ENCODE measurements at places on chromosomes 7 and 10.

DNA sequence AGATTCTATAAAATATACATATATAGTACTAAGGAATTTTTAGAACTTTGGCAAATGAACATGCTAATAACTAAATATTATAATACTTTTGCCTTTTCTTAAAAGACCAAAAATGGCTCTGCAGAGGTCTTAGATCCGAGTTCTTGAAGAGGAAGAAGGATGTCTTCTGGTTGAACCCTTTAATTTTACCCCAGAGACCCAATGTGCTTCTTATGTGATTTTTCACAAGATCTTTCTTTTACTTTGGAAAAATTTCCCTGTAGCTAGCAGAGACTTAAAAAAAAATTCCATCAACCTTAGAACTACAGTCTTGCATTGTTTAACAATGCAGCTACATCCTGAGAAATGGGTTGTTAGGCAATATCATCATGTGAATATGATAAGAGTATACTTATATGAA is 663.2 kb downstream of the PARD3 start:
- no peak for DNase-seq

GRCh38 chr10:17476073-17476472 is 21.7 kb upstream of the ST8SIA6 start:
- no peak for DNase-seq

DNA sequence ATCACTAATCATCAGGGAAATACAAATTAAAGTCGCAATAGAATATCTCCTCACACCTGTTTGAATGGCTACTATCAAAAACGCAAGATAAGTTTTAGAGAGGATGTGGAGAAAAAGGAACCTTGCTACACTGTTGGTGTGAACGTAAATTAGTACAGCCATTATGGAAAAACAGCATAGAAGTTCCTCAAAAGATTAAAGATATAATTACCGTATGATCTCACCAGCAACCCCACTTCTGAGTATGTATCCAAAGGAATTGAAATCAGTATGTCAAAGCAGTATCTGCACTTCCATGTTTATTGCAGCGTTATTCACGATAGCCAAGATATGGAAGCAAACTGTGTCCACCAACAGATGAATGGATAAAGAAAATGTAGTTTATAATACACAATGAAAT is 164.4 kb downstream of the ZNF365 start:
- DNase-seq: no peak

DNA sequence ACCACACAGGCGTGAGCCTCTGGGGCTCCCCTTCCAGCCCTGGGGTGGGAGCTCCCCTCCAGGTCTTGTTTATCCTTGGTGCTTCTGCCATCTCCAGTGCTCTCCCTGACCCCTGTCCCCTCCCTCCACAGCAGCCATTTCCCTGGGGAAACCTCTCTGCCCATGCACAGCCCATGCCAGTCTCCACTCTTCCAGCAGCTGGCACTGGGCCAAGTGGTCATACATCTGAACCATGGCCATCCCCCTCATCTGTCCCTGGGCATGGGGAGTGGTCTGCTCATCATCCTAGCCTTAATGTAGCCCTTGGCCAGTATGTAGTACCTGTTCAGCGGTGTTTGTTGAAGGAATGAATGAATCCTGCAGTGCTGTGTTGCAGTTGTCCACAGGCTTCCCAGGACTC is 172.4 kb upstream of the ZNF32 start:
- no peak for DNase-seq

DNA sequence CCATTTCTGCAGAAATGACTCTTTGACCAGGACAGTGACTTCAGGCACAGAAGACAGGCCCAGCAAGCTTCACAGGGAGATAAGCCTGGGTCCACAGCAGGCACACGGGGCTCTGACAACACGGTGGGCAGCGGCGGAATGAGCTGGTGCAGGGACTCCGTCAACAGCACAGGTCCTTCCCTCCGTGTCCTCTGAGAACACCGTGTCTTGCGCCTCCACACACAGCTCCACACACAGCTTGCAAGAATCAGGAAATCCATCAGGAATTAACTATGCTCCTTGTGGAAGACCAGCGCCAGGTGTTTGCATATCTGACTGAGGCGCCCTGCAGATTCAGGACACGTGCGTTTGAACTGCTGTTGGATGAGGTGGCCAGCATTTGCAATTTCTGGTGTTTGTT is 39.6 kb downstream of the TCERG1L start:
- DNase-seq: no peak

GRCh38 chr10:71746344-71747037 is 26.8 kb downstream of the VSIR start:
- DNase-seq: no peak

DNA sequence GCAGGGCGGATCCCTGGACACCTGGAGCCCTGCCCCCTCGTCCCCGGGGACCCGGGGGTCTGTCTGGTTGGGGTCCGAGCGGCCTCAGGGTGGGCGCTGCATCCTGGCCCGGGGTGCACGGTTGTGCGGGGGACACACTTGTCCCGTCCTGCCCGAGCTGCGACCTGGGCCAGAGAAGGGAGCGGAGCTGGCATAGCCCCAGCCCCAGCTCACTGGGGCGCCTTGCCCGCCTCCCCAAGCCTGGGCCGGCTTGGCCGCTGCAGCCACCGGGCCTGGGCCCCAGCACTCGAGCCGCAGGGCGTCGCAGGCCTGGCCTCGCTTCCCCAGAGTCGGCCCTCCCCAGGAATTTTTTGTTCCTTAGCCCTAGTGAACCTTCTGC is 54.5 kb downstream of the GLRX3 start:
- no peak for DNase-seq

DNA sequence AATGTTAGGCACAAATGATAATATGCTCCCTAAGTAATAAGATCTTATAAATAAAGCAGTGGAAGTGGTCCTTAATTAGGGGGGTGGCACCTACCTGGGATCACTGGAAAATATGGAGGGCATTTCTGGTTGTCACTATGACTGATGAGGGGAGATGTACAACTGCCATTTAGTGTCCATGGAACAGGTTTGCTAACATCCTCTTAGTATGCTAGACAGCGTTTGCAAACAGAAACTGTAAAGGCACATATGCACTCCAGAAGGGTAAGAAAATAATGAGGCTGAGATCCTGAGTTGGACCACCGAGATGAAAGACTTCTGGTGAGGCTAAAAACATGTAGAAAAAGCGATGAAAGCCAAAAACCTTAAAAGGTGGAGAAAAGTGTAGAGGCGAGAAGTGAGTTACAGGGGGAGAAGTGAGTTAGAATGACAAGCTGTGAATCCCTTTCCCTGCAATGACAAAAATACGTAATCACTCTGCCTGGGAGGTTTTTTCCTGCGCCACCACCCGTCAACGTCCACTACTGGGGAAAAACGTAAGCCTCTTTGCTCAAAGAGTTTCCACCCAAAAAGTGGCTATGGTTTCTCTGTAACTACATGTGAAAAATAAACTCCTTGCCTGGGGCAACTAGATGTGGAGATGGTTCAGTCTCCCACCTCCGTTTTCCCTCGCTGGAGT is 767 bp downstream of the KRIT1 start:
- no peak for DNase-seq

DNA sequence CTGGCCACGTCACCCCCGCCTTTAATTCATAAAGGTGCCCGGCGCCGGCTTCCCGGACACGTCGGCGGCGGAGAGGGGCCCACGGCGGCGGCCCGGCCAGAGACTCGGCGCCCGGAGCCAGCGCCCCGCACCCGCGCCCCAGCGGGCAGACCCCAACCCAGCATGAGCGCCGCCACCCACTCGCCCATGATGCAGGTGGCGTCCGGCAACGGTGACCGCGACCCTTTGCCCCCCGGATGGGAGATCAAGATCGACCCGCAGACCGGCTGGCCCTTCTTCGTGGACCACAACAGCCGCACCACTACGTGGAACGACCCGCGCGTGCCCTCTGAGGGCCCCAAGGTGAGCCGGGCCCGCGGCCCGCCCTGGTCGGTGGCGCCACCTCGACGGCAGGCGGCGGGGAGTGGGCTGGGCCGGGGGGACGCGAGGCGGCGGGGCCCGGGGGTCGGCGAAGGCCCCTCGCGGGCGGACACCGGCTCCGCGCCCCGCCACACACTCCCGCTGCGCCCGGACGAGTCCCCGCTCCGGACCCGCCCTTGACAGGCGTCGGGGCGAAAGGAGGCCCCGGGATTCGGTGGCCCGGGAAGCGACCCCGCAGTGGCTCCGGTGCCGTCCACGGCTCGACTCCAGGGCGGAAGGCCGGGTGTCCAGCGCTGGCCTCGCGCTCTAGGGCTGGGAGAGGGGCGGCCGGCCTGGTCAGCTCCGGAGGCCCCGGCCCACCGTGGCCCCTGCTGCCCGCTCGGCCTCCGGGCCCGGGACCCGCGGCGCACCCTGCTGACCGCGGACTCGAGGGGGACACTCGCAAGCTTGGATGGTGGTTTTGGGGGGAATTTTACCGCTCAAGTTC is 557 bp downstream of the BAG3 start:
- DNase-seq: no peak

GRCh38 chr10:32350811-32351350 is 3.9 kb upstream of the EPC1 start:
- no peak for DNase-seq

DNA sequence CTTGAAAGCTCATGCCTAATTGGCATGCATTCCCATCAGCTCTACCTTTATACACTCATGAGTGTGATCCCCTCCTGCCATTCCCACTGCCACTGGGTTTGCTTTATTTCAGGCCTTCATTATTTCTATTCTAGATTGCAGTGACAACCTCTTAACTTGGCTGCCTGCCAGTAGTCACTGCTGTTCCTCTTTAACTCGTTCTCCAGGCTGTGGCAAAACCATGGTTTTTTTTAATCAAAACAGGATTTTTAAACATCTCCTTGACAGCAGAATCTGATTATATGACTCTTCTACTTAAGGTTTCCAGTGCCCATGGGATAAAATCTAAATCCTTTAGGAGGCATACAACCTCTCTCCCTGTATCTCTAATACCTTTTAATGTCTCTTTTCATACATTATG is 223.7 kb upstream of the PCDH15 start:
- no peak for DNase-seq

DNA sequence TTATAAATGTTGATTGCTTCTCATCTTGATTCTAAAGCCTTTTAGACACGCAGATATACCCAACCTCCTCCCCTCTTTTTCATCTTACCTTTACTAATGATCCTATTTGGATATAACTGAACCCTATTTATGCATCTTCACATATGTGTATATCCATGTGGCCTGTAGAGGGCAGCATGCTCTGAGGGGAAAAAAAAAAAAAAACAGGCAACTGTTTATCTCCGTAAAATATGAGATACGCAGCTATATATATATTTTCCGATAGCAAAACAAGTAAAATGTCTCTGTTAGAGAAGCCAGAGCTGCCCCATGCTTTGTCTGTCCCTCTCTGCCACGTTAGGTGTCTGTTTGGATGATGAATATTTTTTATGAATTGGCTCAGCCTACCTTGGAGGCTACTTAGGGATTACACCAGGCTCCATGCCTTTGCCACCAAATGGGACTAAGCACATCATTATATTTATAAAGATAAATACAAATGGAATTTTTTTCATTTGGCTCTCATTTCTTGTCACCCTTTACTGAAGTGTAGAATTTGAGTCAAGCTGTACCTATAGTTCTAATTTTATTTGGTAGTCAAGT is 174.8 kb upstream of the FZD1 start:
- DNase-seq: no peak

GRCh38 chr7:114354306-114354705 is 60.3 kb upstream of the FOXP2 start:
- no peak for DNase-seq

GRCh38 chr7:70997261-70997660 is 134.7 kb upstream of the GALNT17 start:
- no peak for DNase-seq

DNA sequence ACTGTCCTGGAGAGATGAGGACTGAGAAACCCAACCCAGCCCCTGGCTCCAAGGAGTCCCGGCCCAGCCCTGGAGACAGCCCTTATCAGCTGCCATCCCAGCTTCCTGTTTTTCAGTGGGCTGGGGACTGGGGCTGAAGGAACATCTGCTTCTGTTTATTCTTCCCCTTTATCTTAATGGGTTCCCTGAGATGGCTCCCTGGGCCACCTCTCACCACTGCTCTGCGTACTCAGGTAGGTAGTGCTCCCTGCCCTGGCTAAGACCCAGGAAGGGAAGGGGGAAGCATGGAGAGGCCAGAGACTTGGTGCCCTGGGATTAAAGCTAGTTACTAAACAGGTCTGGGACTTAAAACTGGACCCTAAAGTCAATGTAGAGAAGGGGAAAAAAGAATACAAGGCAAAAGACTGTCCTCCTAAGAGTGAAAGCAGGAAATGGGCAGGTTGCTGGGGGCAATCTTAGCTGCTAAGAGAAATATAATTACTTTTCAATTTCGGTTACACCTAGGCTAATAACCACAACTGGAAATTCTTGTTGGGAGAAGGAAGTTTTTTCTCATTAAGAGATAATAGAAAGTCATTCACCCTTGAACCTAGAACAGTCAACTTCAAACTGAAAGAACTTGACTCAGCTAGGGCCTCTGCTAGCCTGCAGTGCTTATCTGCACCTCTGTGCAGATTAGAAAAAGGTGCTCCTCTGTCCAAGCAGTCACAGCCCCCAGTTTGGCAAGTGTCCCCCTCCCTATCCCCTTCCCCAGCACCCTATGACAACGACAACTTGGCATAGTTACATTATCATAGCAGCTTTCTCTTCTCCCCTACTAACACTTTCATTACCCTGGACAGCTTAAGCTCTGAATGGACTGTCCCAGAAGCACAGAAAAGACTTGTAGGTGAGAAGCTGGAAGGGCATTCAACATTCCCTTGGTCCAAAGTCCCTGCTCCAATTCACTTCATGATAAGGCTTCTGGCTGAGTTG is 65.6 kb upstream of the KDM7A start:
- DNase-seq: no peak

DNA sequence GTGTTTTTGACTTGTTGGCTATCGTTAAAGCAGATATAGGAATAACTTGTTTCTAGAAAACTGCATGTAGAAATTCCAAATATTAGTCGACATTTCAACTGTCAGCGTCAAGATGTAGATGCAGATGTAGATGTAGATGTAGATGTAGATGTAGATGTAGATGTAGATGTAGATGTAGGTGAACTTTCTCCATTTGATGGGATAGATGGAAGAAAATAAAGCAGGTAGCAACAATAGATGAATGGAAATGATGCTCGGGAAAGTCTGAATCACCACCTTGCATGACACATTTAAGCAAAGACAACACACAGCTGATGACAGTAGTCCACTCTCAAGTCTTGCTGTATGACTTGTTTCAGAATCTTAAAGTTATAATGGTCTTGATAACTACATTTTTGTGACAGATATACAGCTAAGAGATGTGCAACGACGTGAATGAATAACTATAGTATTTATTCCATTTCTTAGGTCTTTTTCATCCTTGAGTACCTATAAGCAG is 53.5 kb downstream of the SND1 start:
- no peak for DNase-seq

DNA sequence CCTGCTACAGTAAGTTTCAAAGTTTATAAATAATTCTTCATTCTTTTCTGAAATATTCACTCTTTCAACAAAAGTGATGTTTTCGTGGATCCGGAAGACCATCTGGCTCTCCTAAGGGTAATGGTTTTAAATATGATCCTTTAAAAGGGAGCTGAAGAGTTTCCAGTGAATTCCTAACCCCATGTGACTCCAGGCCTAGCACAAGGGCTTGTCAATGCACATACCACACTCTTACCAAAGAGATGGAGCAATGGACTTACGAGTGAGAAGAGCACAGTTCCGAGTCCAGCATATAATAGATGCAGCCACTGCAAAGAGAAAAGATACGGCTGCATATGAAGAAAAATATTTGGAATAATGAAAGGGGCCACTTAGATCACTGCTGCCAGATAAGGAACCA is 32.1 kb upstream of the GATAD1 start:
- DNase-seq: peak; percentile 3

GRCh38 chr7:105742787-105743186 is 133.6 kb downstream of the ATXN7L1 start:
- DNase-seq: no peak

Data from AG04450 (cell line).